ENCODE measurements at places on chromosomes 3 and 15. TPM values are rescaled to one million over a fixed set of nuclear protein-coding genes. Genes with fewer than 3 reads are reported as not detected.
A peak's percentile ranks its signal among the peaks of the same experiment; 100 is the strongest.

GRCh38 chr3:142738396-142738795 is 14.6 kb downstream of the TRPC1 start:
- DNase-seq: no peak

DNA sequence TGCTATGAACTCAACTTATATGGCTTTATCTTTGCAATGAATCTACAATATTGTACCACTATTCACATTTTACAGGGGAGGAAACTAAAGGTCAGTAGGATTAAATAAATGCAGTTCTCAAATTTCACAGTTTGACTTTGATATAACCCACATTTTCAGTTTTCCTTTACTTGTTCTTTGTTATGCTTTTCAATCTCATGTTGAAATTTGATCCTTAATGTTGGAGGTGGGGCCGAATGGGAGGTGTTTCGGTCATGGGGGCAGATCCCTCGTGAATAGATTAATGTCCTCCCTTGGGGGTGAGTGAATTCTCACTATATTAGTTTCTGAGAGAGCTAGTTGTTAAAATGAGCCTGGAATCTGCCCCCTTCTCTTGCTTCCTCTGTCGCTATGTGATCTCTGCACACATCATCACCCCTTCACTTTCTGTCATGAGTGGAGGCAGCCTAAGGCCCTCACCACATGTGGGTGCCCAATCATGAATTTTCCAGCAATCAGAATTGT is 44.7 kb downstream of the CD200 start:
- no peak for DNase-seq

DNA sequence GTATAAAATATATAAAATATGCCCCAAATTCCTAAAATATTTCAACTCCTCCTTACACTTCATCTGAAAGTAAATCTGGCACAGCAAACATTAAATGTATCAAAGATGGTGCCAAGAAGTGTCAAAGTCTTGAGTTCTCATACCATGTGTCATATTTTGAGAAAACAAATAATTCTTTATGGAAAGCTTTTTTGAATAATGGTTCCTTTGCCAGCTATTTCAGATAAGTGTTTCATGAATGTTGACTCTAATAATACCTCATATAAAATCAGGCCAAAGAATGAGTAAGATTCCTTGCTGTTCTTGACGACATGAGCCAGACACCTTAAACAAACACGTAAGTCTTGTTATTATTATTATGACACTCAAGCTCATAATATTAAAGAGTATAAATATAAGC is 30.3 kb upstream of the ZNF385D start:
- no peak for DNase-seq

GRCh38 chr3:194449913-194450312 is 36.9 kb downstream of the ATP13A3 start:
- no peak for DNase-seq

GRCh38 chr3:133227813-133228212 is 172.0 kb upstream of the BFSP2 start:
- DNase-seq: peak; percentile 79

- DNase-seq: no peak
These were observed 33.4 kb upstream of the ZNF609 start for GRCh38 chr15:64426845-64427465.

Gene AP3B2
- 1.6 TPM for polyA plus RNA-seq
